ENCODE measurements at places on chromosomes 1 and 21.

DNA sequence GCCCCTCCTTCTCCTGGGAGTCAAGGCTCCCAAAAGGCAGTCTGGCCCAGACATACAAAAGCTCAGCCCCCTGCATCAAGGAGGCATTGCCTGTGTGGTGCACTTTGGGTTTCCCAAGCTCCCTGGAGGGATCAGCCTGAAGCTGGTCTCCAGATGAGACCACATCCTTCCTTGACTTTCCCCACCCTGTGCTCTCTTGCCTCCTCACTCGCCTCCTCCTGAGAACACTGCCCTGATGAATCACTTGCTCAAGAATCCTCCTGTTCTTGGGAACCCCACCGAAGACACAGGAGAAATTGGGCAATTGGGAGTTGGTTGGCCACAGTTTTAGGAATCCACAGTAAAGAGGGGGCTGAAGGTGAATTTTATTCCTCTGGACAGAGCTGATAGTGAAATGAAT lies 34.8 kb upstream of the LYST start:
- DNase-seq = peak; percentile 92

DNA sequence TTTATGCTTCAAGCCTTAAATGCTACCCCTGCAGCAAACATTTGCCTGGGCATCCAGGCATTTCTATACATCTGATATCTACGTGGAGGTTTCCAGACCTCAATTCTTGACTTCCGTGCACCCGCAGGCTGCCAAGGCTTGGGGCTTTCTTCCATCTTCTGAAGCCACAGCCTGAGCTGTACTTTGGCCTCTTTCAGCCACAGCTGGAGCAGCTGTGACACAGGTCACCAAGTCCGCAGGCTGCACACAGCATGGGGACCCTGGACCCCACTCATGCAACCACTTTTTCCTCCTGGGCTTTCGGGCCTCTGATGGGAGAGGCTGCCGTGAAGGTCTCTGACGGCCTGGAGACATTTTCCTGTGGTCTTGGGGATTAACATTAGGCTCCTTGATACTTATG lies 5.4 kb upstream of the HAO2 start:
- DNase-seq = no peak

DNA sequence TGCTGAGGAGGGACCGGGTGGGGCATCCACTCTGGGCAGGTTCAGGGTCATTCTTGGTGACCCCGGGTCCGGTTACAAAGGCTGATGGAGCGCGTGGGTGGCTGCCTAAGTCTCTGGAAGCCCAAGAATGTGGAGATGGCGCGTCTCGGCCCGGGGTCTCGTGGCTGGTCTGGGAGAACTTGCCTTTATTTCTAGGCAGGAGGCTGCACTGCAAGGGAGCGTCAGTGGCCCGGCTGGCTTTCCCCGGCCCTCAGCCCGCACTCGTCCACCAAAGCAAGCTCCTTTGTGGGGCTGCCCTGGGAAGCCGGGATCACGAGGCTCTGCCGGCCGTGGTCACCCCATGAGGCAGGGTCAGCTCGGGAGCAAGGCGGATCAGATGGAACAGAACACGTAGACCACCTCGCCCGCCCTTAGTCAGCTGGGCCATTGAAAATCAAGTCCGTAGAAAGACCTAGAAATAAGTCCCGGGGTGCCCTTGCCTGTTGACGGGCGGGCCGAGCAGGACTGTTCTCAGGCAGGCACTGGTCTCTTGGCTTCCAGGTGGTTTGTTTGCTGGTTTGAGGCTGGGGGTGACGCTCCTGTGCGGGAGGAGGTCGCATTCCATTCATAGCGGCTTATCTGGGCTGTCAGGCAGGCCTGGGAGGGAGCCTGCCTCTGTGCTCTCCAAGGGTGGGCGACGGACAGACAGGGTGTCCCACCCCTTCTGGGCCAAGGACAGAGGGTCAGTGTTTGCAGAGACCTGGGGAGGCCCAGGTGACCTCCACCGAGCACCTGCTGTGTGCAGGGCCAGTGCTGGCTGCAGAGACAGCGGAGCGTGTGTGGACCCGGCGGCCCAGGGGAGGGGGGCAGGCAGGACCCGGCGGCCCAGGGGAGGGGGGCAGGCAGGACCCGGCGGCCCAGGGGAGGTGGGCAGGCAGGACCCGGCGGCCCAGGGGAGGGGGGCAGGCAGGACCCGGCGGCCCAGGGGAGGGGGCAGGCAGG lies 25.8 kb downstream of the COL18A1 start:
- DNase-seq = peak; percentile 54

GRCh38 chr1:64472040-64472376 lies 2.1 kb downstream of the CACHD1 start:
- no peak for DNase-seq

- no peak for DNase-seq
Observed at GRCh38 chr21:44260066-44260465, 1.6 kb downstream of the DNMT3L start.

All from EH (cell line).